ENCODE measurements at places on chromosomes 12 and 14.

DNA sequence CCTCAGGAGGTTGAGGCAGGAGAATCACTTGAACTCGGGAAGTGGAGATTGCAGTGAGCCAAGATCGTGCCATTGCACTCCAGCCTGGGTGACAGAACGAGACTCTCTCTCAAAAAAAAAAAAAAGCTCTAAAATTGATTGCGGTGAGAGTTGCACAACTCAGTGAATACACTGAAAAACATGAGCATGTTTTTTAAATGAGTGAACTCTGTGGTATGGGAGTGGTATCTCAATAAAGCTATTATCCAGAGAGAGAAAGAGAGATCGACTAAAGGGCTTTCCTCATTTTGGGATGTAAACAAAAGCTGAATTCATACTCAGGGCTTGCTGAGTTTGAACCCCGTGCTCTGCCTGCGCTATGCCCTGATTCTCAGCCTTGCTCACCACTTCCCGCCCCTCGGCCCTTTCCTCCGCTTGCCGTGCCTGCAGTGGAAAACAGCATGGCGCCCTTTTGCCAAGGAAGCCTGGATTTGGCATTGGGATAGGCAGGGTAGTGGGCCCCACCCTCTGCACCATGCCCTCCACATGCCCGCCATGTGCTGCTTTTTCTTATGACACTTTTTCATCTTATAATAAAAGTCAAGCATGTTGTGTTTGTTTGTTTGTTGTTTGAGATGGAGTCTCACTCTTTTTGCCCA, 102.5 kb downstream of the LGMN start:
- DNase-seq, result no peak

GRCh38 chr14:98074111-98074510, 1197.9 kb downstream of the BCL11B start:
- DNase-seq, result no peak

GRCh38 chr14:71231521-71232393, 324.5 kb downstream of the PCNX1 start:
- DNase-seq, result peak; percentile 63

GRCh38 chr14:69034612-69035262, 55.6 kb upstream of the ACTN1 start:
- no peak for DNase-seq

DNA sequence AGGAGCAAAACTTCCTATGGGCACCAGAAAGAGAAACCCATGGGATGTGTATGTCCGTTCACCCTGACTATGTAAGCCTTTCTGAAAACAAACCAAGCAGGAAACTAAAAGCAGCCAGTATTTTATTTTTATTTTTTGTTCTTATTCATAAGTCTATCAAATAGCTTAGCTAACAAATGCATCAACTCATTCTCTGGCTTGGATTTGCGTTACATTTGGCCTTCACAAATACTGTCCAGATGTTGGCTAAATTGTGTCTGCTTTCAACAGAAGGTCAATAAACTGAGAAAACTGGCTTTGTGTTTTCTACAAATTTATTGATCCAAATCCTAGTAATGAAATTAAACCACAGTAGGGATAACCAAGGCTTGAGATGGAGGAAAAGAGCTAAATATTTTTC, 379.0 kb downstream of the NOVA1 start:
- no peak for DNase-seq

GRCh38 chr14:75967866-75968265, 13.9 kb downstream of the TGFB3 start:
- no peak for DNase-seq

GRCh38 chr12:108666401-108666881, 32.7 kb upstream of the SELPLG start:
- no peak for DNase-seq

- DNase-seq, result no peak
These were observed 54.4 kb upstream of the PRMT8 start for GRCh38 chr12:3436461-3437065.

DNA sequence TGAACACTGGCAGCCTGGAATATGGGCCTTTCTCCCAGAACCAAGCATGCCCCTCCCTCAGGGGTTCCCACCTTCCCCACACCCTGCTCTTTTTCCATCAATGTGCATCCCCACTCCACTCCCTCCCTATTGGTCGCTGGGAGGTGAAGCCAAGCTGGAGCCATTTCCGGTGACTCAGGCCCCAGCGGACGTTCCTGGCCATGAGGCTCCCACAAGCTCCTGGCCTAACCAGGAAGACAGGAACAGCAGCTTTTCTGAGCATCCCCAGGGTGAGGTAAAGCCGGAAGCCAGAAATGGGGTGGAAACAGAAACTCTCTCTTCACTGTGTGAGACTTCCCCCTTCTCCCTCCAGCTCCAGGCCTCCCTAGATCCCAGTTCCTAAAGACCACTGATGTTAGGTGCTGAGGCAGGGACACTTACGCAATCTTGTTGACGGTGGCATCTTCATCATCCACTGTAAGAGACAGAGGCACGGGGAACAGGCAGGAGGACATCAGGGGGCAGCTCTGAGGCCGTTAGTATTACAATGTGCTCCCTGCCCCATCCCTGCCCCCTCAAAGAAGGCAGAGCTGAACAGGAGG, 5.1 kb downstream of the LMBR1L start:
- DNase-seq, result no peak
